Psoas muscle (tissue), 8 donors: ENCODE measurements at places on chromosomes 5 and 9.

- no peak overlapping the region for H3K27ac ChIP-seq
- DNase-seq, result no peak
- no peaks in the 10 kb centered on the region for H3K4me1 ChIP-seq
- no peak overlapping the region for H3K4me3 ChIP-seq
- no peaks in the 10 kb centered on the region for H3K27me3 ChIP-seq
Measured at GRCh38 chr5:162573758-162574157, 506.2 kb downstream of the GABRG2 start.

- H3K4me3 ChIP-seq, result no peak overlapping the region
- no peaks in the 10 kb centered on the region for H3K4me1 ChIP-seq
- H3K27ac ChIP-seq, result no peak overlapping the region
- DNase-seq, result no peak
Measured at GRCh38 chr9:124190761-124191160, 67.0 kb upstream of the NEK6 start.

- no peaks in the 10 kb centered on the region for H3K27me3 ChIP-seq
- no peak for DNase-seq
- peak overlapping the region; percentile 87 for H3K27ac ChIP-seq
- peaks cover 30% of the 10 kb centered on the region for H3K36me3 ChIP-seq
Measured at GRCh38 chr9:137731947-137732813, 113.4 kb downstream of the EHMT1 start.

- no peak for DNase-seq
- H3K4me3 ChIP-seq, result no peak overlapping the region
- H3K27ac ChIP-seq, result no peak overlapping the region
- H3K36me3 ChIP-seq, result peaks cover 2% of the 10 kb centered on the region
Measured at GRCh38 chr9:17380126-17380861, 198.6 kb upstream of the SH3GL2 start.

- H3K4me3 ChIP-seq, result no peak overlapping the region
- H3K36me3 ChIP-seq, result no peaks in the 10 kb centered on the region
- peaks cover 4% of the 10 kb centered on the region for H3K27me3 ChIP-seq
- no peak for DNase-seq
- H3K27ac ChIP-seq, result no peak overlapping the region
- H3K4me1 ChIP-seq, result no peaks in the 10 kb centered on the region
Measured at GRCh38 chr5:102713682-102714231, 41.3 kb upstream of the PAM start.

- no peaks in the 10 kb centered on the region for H3K27me3 ChIP-seq
- H3K36me3 ChIP-seq, result no peaks in the 10 kb centered on the region
- no peak for DNase-seq
- H3K4me1 ChIP-seq, result no peaks in the 10 kb centered on the region
- no peak overlapping the region for H3K27ac ChIP-seq
- H3K4me3 ChIP-seq, result no peak overlapping the region
Measured at GRCh38 chr9:108684288-108685025, 171.3 kb downstream of the ACTL7B start.

- no peaks in the 10 kb centered on the region for H3K4me1 ChIP-seq
- peaks cover 4% of the 10 kb centered on the region for H3K36me3 ChIP-seq
- H3K27me3 ChIP-seq, result no peaks in the 10 kb centered on the region
- H3K27ac ChIP-seq, result peak overlapping the region; percentile 6
Measured at GRCh38 chr9:33952066-33952465, 96.6 kb downstream of the UBAP2 start.

- peaks cover 8% of the 10 kb centered on the region for H3K4me1 ChIP-seq
- H3K36me3 ChIP-seq, result no peaks in the 10 kb centered on the region
- DNase-seq, result no peak
Measured at GRCh38 chr9:34630402-34631154, 1.7 kb upstream of the ARID3C start.

GRCh38 chr5:161851691-161852299 is 3.9 kb downstream of the GABRA1 start:
- H3K36me3 ChIP-seq, result no peaks in the 10 kb centered on the region
- H3K27me3 ChIP-seq, result peaks cover 8% of the 10 kb centered on the region
- no peak for DNase-seq
- H3K4me3 ChIP-seq, result no peak overlapping the region
- H3K4me1 ChIP-seq, result no peaks in the 10 kb centered on the region

DNA sequence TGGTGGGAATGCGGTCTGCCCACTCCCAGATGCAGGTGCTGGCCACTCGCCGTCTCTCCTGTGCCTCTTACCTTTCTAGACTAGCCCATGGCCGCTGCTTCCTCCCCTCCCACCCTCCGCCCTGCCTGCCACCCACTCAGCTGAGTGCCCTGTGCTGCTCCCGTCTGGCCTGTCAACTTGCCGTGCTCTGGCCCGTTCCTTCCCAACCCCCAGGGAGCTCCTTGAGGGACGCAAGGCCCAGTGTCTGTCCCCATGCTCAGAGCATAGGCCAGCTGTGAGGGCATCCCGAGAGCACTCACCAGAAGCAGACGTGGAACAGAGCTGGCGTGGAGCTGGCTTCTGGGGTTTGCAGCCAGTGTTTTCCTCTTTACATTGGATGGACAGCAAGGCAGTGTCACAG is 20.2 kb downstream of the HNRNPH1 start:
- peaks cover 4% of the 10 kb centered on the region for H3K36me3 ChIP-seq
- no peak overlapping the region for H3K4me3 ChIP-seq
- peaks cover 18% of the 10 kb centered on the region for H3K4me1 ChIP-seq
- H3K27me3 ChIP-seq, result no peaks in the 10 kb centered on the region

DNA sequence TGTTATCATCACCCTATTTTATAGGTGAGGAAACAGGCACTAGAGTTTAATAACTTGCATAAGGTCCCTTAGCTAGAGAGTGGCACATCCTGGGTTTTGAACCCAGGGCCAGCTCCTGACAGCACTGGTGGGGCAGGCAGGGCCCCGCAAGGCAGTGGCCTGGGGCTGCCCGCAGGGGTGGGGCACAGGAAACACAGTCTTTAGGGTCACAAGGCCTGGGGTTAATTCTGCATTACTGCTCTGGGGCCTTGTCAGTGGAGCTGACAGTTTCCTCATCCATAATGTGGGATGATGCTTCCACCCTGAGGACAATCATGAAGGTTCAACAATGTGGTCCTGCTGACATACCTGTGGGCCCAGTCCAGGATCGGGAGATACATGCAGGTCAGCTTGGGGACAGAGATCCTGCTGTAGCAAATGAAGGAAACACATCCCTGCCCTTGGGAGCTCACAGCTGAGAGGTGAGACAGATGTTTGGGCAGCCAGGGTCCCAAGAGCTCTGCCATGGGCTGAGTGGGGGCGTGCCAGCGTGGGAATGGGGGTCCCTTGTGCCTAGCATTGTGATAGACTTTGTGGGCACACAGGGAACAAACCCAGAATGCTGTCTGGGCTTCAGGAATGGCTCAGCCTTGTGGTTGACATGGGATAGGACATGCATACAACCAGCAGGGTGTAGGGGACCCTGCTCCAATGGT is 14.7 kb downstream of the FGF18 start:
- DNase-seq, result no peak
- H3K27ac ChIP-seq, result no peak overlapping the region
- no peaks in the 10 kb centered on the region for H3K27me3 ChIP-seq
- H3K4me1 ChIP-seq, result no peaks in the 10 kb centered on the region

DNA sequence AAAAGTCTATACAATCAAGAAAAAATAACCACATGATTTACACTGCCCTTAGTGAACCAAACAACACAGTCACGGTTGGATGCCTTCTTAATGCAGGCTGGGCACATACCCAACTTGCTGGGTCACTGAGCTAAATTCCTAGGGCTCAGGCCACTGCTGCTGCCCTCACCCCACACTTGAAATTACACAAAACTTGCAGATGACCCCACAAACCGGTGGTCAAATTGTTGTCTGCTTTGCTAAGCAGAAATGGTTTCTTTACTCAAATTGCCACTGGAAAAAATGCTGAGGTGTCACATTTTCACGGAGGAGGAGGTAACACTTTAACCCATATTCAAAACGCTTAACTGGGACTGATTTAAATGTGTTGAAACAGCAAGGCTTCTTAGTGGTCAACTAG is 62.4 kb downstream of the HMHB1 start:
- no peak overlapping the region for H3K27ac ChIP-seq
- no peaks in the 10 kb centered on the region for H3K36me3 ChIP-seq
- H3K4me3 ChIP-seq, result no peak overlapping the region
- H3K27me3 ChIP-seq, result no peaks in the 10 kb centered on the region
- no peak for DNase-seq

DNA sequence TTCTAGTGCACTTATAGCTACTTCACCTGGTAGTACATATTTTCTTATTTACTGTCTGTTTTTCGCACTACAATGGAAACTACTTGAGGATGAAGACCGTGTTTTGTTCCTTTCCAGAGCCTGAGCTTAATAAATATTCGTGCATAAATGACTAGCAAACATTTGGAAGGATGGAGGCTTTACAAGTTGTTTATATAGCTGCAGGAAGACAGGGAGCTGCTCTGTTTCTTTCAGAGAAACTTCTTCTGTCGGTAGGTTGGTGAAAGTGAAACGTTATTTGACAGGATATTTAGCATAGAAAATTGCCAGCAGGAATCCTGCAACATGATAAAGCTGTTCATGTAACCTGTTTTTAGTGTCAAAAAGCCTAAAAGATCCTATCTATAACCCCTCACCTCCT is 210.6 kb downstream of the PCSK5 start:
- H3K36me3 ChIP-seq, result peaks cover 10% of the 10 kb centered on the region
- no peak overlapping the region for H3K27ac ChIP-seq
- no peaks in the 10 kb centered on the region for H3K27me3 ChIP-seq

GRCh38 chr5:177334155-177334551 is 17.3 kb downstream of the LMAN2 start:
- H3K4me3 ChIP-seq, result no peak overlapping the region
- no peak overlapping the region for H3K27ac ChIP-seq
- H3K36me3 ChIP-seq, result peaks cover 91% of the 10 kb centered on the region
- peaks cover 8% of the 10 kb centered on the region for H3K4me1 ChIP-seq

GRCh38 chr5:171927345-171927941 is 79.0 kb downstream of the FBXW11 start:
- H3K4me1 ChIP-seq, result no peaks in the 10 kb centered on the region
- H3K36me3 ChIP-seq, result no peaks in the 10 kb centered on the region
- no peak overlapping the region for H3K27ac ChIP-seq

DNA sequence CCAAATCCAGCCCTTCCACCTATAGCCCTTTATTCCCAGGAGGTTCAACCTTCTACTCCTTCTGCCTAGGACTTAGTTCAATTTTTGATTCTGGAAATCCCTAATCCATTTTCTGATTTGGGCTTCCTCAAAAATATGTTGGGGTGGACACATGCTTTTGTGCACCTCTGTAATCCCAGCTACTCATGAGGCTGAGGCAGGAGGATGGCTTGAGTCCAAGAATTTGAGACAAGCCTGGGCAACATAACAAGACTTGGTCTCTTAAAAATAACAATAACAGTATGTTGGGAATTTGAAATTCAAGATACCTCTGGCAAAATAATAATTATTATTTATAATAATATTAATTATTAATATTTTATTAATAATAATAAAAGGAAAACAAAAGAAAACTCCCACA is 188.7 kb upstream of the TLE4 start:
- no peak overlapping the region for H3K27ac ChIP-seq
- H3K36me3 ChIP-seq, result no peaks in the 10 kb centered on the region
- H3K4me3 ChIP-seq, result no peak overlapping the region
- no peaks in the 10 kb centered on the region for H3K4me1 ChIP-seq
- H3K27me3 ChIP-seq, result no peaks in the 10 kb centered on the region

GRCh38 chr5:111649516-111649915 is 107.5 kb downstream of the NREP start:
- no peaks in the 10 kb centered on the region for H3K27me3 ChIP-seq
- no peaks in the 10 kb centered on the region for H3K4me1 ChIP-seq
- no peaks in the 10 kb centered on the region for H3K36me3 ChIP-seq
- no peak overlapping the region for H3K27ac ChIP-seq
- no peak for DNase-seq

GRCh38 chr5:132435886-132436285 is 54.7 kb downstream of the IRF1 start:
- H3K4me1 ChIP-seq, result peaks cover 70% of the 10 kb centered on the region
- no peak overlapping the region for H3K4me3 ChIP-seq
- DNase-seq, result no peak
- no peaks in the 10 kb centered on the region for H3K36me3 ChIP-seq
- no peaks in the 10 kb centered on the region for H3K27me3 ChIP-seq

GRCh38 chr9:132441404-132441803 is 31.4 kb downstream of the CFAP77 start:
- no peak overlapping the region for H3K27ac ChIP-seq
- H3K27me3 ChIP-seq, result no peaks in the 10 kb centered on the region
- no peak overlapping the region for H3K4me3 ChIP-seq

DNA sequence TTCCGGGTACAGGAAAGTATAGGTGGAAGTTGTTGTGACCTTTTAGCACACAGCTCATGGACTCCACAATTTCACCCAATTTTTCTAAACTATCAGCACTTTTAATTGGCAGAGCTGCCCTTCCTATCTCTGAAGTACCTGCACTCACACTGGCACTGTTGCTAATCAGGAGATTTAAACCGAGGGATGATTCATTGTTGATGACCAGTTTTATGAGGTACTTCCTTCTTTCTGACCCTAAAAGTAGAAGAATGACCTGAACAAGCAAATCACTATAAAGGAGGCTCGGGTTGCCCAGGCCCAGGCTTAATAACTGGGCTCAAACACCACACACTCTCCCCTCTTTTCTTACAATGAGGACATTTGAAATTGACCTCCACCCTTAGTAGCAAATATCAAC is 105.9 kb downstream of the KCNN2 start:
- no peak for DNase-seq
- no peak overlapping the region for H3K4me3 ChIP-seq
- H3K27me3 ChIP-seq, result peaks cover 2% of the 10 kb centered on the region
- H3K36me3 ChIP-seq, result no peaks in the 10 kb centered on the region

DNA sequence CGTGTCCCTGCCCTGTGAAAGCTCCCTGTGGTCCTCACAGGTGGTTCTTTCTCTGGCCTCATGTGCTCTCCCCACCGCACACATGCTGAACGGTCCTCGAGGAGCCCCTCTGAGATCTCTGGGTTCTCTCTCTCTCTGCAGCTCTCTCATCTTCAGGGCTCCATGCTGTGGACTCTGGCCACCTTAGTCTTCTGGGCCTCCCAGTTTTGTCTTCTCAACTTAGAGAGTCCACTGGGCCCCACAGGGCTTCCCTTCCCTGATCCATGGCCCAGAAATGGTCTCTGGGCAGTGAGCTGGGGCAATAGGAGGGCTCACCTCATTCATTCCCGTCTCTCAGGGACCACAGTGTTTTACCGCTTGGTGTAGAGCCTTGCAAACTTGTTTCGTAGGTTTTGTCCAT is 26.4 kb downstream of the FGD3 start:
- no peak for DNase-seq
- no peaks in the 10 kb centered on the region for H3K36me3 ChIP-seq
- H3K27me3 ChIP-seq, result no peaks in the 10 kb centered on the region
- no peak overlapping the region for H3K4me3 ChIP-seq
- H3K27ac ChIP-seq, result no peak overlapping the region

- H3K27me3 ChIP-seq, result no peaks in the 10 kb centered on the region
- no peak overlapping the region for H3K27ac ChIP-seq
- H3K4me1 ChIP-seq, result no peaks in the 10 kb centered on the region
- no peak overlapping the region for H3K4me3 ChIP-seq
Measured at GRCh38 chr5:15353086-15353645, 146.8 kb upstream of the FBXL7 start.

GRCh38 chr9:124696101-124696500 is 75.0 kb downstream of the NR6A1 start:
- H3K27ac ChIP-seq, result no peak overlapping the region
- DNase-seq, result no peak
- no peaks in the 10 kb centered on the region for H3K4me1 ChIP-seq
- no peak overlapping the region for H3K4me3 ChIP-seq
- no peaks in the 10 kb centered on the region for H3K27me3 ChIP-seq

GRCh38 chr9:135991771-135992170 is 30.6 kb upstream of the UBAC1 start:
- H3K36me3 ChIP-seq, result no peaks in the 10 kb centered on the region
- H3K4me1 ChIP-seq, result peaks cover 26% of the 10 kb centered on the region
